ENCODE measurements at places on chromosomes 11 and 22.

GRCh38 chr11:22466809-22467208, 128.6 kb downstream of the SLC17A6 start:
- no peak for DNase-seq

DNA sequence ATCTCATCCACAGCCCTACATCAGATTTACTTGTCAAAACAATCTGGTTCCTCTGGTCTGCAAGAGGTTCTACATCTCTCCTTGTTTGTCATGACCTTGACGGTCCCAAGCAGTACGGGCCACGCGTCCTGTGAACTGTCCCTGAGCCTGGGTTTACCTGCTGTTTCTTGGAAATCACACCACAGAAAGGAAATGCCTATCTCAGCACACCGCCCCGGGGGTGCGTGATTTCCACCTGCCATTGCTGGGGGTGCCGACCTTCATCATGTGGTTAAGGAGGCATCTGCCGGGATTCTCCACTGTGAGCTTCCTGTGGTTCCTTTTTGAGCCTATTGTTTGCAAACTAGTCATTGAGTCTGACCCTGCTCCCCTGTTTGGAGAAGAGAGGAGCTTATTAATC, 1363.4 kb downstream of the BRD1 start:
- no peak for DNase-seq

GRCh38 chr22:40289991-40290459, 56.3 kb upstream of the ADSL start:
- DNase-seq = no peak

DNA sequence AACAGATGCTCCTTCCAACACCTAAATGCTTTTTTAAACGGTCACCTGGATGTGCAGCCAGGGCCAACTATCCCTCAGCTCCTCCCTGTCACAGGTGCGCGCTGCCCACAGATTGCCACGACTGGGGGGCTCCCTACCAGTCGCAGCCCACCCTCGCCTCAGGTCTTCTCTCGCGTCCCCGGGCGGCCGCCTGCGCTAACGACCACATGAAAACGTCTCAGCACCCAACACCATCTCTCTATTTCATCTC, 469 bp downstream of the ZBED5 start:
- no peak for DNase-seq

DNA sequence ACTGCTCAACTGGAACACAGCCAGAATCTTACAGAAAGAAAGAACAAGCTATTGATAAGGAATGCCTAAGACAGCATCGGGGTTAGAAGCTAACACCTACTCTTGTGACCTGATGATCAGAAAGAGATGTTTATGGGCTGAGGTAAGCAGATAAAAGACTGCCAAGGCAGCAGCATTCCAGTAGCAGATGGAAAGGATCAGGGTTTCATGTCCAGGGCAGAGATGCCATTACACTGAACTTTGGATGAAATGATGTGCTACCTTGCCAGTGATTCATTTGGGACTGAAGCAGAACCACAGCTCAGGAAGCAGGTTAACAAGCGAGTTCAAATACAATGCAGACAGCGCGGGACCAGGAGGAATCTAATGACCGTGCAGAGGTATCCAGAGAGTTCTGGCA, 27.1 kb upstream of the APOA1 start:
- no peak for DNase-seq

DNA sequence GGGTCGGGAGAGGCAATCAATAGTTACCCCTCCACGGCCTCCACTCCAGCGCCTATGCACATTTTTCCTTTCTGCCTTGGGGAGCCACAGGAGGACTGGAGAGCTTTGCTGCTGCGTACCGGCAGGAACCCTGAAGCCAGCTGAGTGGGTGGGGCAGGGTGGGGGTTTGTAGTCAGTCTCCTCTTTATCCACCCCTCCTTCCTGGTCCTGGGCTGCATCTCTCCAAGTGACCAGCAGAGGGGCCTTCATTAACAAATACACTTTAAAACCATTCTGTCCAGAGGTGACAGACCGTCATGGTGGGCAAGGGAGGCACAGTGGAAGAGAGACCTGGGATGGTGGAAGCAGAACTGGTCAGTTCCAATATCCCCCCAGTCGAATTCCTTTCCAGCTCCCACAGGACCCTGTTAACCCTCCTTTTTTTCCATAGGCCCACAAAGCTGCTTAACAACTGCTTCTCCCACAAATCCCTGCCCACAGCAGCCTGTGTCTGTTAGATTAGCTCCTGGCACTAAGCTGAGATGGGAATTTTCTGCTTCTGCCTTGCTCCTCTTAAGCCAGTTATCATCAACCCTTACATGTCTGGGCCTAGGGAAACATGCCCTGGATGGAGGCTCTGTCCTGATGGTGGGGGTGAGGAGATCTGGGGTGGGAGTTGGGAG, 3.9 kb upstream of the ABCG4 start:
- DNase-seq = no peak

- no peak for DNase-seq
These were observed 173.2 kb upstream of the SORL1-AS1 start for GRCh38 chr11:121625777-121626506.

GRCh38 chr22:32852395-32853251, 51.1 kb downstream of the TIMP3 start:
- DNase-seq = no peak

DNA sequence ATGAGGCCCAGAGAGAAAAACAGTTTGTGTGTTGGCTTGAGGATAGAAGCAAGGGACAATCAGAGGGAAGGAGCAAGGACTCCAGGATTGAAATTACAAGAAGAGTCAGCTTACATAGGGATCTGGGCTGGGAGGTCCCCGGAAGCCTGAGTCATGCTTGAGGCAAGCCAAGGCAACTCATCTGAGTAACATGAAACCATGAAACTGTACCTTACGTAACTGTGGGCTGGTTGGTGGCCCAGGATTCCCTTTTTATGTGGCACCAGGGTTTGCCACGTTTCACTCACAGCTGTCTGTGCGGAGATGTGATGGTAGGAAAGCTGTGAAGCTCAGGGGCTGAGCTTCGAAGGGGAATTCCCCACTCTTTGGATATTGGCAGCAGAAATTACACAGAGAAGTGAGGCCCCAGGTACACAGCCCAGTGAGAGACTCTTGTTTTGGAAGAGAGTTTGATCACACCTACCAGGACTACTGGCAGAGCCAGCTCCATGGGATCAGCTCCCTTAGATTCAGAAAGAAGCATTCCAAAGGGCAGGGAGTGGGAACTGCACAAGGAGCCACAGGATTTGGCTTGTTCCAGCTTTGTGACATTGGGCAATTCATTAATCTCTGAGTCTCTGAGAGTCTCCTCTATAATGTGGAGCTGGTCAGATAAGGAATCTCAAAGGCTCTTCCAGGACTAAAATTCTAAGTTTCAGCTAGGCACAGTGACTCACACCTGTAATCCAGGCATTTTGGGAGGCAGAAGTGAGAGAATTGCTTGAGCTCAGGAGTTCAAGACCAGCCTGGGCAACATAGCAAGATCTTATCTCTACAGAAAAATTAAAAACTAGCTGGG, 7.8 kb downstream of the SLC5A1 start:
- DNase-seq = peak; percentile 11

GRCh38 chr11:64339754-64340408, at the start of gene CCDC88B:
CCDC88B (plus strand) TSS chr11:64340204; CDS start chr11:64340267, 63 bp downstream.
- DNase-seq = no peak

- DNase-seq = no peak
These were observed 2.8 kb downstream of the CHADL start for GRCh38 chr22:41237707-41238569.

DNA sequence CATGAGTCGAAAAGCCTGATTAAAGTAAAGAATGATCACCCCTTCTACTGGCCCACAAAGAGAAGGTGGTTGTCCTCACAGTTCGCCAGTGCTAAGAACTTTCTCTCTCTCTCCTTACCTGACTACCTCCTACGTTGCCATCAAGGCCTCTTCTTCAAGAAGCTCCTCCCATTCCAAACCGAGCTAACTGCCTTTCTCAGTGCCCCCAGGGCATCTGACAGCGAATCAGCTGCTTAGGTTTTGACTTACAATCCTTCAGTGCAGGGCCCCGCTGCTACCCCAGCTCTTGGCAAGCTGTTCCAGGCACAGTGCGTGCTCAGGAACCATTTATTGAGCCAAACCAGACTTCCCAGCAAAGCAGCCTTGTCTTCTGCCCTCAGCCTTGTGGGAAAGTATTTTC, 5.8 kb downstream of the VSTM5 start:
- no peak for DNase-seq

DNA sequence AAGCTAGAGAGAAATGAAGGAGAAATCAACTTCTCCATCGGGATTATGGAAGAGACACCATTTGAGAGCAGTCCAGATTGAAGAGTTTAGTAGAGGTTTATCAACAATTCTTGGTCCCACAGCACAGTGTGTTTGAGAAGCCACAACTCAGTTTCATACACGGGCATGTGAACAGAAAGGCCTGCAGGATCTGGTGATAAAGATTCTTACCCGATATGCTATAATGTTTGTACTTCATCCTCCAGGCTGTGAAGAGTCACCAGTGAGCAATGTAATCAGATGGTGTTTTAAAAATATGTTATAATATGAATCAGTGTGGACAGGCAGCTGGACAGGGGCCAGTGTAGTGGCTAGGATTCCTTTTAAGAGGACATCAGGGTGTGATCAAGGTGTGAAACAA, 29.7 kb upstream of the VWA5A start:
- DNase-seq = no peak

- peak; percentile 95 for DNase-seq
These were observed 1.8 kb downstream of the CDC42EP2 start for GRCh38 chr11:65316227-65317024.

DNA sequence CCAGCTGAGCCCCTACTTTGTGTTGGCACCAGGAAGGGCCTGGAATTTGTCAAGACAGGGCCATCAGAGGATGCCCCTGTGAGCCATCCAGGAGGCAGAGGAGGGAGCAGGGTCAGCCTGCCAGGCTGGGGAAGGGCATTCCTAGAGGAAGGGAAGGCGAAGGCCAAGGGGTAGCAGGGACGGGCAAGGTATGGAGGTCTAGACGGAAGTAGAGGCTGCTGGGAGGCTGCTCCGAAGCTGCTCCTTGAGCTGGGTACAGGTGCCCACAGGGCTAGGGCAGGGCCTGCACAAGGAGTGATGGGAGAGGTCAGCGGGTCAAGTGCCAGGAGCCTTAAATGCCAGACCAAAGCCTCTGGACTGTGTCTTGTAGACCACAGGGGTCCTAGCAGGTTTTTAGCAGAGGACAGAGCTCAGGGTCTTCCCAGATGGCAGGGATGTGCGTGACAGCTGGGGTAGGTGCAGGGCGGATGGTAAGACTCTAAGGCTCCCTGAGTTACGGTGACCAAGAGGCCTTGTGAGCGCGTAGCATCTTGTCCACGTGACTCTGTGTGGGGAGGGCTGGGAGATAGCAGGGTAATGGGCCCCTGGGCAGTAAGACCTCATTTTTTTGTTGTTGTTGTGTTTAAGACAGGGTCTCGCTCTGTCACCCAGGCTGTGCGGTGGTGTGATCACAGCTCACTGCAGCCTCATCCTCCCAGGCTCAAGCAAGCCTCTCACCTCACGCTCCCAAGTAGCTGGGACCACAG, 31.7 kb upstream of the CSNK1E start:
- DNase-seq = no peak

GRCh38 chr22:38923463-38924346, 33.7 kb upstream of the APOBEC3A start:
- DNase-seq = peak; percentile 85

DNA sequence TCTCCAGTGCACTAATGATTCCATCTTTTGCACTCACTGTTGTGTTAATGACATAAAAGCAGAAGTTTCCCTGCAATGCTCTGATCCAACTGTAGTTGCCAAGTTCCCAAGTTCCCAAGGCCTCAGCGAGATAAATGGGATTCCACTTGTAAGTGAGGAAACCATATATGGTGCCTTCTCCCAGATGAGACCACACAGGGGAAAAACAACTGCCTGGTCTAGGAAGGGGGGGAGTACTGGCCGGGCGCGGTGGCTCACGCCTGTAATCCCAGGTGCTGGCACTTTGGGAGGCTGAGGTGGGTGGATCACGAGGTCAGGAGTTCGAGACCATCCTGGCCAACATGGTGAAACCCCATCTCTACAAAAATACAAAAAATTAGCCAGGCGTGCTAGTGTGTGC, 23.3 kb upstream of the RELA start:
- DNase-seq = no peak

DNA sequence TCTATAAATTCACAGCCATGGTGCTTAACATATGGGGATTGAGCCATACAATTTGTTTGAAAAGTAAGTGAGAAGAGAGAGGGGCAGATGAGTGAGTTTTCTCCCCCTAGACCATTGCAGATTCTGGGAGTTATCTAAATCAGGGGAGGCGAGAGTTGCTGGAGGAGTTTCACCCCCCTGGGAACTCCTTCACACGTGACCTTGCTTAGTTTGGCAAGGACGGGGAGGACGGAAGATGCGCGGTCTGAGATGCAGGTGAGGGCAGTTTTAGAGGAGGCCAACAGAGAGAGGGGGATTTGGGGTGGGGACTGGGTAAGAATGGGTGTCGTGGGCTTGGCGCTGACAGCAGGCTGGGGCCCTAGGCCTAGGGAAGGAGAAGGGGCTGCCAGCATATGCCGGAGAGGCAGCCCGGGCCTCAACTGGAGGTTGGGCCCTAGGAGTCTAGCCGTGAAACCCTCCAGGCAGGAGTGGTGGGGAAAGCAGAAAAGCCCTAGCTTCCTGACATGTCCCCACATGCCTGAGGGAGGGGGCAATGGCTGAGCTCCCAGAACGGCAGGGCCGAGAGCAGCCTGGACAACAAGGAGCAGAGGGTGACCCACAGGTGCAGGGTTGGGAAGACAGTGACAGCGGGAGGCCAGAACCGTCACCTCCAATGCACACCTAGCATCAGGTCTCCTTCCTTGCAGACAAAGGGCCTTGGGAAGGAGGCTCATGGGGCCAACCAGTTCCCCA, 63.9 kb downstream of the ELFN2 start:
- DNase-seq = no peak

- peak; percentile 72 for DNase-seq
These were observed 52.9 kb upstream of the RTL6 start for GRCh38 chr22:44550711-44551491.

DNA sequence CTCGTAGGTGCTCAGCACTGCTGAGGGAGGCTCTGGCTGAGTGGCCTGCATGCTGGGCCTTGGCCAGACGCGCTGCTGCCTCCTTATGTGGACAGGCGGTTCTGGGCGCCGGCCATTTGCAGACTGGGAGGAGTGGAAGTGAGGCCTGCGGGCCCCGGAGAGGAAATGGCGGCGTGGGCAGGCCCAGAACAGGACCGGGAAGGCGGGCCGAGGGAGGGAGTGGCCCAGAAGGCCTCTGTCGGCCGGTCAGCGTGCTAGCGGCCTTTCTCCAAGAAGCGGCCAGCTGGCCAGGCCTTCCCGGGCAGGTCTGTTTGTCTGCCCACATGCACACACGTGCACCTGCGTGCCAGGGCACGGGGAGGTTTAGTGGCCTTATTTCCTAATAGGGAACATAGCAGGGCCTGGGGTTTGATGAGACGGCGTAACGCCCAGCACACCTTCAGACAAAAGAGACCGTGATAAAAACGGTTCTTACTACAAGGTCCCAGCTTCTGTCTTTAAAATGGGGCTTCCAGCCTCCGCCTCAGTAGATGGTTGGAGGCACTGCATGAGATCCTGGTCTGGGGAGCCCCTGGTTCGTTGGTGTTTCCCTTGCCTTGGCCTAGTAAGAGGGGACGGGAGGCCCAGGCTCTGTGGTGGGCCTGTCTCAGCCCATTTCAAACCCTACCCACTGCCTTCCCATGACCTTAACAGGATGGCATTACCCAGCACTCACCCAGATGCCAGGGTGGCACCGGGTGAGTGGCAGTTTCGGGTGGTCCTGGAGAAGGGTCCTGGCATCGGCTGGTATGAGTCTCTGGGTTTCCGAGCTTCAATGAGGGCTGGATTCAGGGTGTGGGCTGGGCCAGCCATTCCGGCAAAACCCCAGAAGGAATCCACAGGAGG, 65.1 kb upstream of the PPARA start:
- no peak for DNase-seq

GRCh38 chr11:59766542-59767224, 11.5 kb downstream of the STX3 start:
- DNase-seq = no peak

- no peak for DNase-seq
These were observed 2.0 kb upstream of the CABP7 start for GRCh38 chr22:29717789-29718188.

All from skin of body (tissue), 3 donors.